Stromal cell of bone marrow (primary cell): ENCODE measurements at places on chromosomes 7 and 10.

GRCh38 chr10:26728957-26729356, 31.5 kb downstream of the PDSS1 start:
- no peak for DNase-seq

GRCh38 chr7:126931581-126931980, 321.2 kb downstream of the GRM8 start:
- no peak for DNase-seq

- no peak for DNase-seq
These were observed 153.2 kb downstream of the CDH23 start for GRCh38 chr10:71549766-71550533.

DNA sequence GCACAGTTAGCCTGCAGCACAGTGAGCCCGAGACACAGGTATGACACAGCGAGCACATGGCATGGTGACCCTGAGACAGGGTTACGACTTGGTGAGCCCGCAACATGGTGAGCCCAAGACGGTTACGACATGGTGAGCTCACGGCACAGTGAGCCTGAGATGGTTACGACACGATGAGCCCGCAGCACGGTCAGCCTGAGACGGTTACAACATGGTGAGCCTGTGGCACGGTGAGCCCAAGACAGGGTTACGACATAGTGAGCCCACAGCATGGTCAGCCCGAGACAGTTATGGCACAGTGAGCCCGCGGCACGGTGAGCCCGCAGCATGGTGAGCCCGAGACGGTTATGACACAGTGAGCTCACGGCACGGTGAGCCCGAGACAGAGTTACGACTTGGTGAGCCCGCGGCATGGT, 156.1 kb downstream of the MAD1L1 start:
- DNase-seq, result no peak

DNA sequence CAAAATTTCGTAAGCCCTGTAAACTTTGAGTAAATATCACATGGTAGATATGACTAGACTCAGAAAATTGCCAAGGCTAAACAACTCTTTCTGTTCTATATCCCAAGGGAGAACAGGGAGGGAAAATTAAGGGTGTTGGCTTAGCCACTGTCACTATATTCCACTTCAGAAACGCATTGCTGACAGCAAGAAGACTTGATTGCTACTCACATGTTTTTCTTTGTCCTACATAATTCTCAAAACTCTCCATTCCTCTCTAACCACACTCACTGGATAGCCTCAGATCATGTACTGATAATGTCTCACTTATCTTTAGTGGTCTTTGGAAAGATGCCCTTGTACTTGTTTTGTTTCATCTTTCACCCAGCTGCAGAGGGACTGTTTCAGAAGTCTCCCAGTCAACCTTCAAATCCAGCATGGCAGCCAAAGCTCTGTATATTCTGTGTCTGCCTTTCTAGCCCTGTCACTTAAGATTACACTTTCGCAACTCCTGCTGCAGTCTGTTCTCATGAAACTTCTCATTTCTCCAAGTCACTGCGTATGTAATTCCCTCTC, 582.4 kb upstream of the FZD8 start:
- DNase-seq, result peak; percentile 42

GRCh38 chr10:94916423-94916822, 22.0 kb upstream of the CYP2C9 start:
- DNase-seq, result no peak

DNA sequence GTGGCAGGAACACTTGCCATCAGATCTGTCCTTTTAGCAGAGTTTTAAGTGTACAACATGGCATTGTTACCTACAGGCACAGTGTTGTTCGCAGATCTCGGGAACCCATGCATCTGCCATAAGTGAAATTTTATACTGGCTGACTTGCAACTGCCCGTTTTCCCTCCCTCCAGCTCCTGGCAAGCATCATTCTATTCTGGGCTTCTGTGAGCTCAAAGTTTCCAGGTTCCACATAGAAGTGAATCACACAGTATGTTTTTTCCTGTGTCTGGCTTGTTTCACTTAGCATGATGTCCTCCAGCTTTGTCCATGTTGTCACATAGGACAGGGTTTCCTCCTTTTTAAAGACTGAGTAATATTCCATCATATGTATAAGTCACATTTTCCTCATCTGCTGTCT, 56.6 kb downstream of the C10orf143 start:
- DNase-seq, result peak; percentile 38

- no peak for DNase-seq
These were observed 4.3 kb upstream of the NEUROG3 start for GRCh38 chr10:69577268-69578232.

GRCh38 chr10:20993389-20993788, 96.3 kb upstream of the NEBL start:
- DNase-seq, result no peak

DNA sequence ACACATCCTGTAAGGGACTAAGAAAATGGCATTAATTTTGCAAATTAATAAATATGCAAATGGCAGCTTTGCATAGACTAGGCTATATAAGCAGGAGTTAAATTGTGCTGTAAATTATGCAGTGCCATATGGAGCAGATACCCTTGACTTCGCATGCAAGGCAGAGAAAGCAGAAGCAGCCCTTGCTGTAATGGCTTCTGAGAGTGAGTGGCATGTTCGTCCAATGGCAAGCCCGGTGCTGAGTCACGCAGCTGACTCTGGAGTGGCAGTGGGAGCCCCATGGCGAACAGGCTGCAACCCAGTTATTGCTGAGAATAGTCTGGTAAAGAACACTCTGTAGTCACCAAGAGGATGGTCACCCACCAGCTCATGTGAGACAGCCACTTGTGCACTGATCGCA, 1186.5 kb downstream of the TYW1 start:
- DNase-seq, result no peak

DNA sequence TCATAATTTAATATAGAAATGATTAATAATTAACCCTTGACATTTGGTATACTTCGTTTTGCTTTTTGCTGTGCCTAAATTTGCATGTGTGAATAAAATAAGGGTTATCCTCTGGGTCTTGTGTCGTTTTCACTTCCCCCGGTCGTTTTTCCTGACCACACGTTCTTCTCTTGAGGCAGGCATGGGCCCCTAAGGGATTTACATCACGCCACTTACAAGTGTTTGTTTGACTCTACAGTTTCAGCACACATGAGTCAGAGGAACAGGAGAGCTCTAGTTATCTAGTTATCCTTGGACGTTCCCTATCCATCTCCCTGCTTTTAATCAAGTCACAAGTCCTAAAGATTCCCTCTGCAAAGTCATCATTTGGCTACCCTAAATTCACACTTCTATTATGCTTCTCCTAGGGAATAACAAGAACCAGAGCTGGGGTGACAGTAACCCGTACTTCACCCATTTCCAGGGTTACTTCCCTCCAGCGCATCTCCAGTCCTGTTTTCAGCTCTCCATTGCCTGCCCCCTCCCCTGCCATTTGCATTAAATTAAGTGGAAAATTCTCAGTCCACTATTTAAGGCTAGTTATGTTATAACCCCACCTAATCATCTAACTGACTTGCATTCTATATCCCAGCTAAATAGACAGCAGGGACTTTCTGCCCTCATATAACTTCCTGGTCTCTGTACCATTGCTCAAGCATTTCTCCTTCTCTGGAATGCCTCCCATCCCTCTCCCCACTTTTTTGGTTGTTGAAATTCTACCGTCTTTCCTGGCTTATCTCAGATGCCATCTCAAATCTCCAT, 206.9 kb downstream of the PTEN start:
- peak; percentile 63 for DNase-seq

- no peak for DNase-seq
These were observed 1.1 kb upstream of the ZNF503 start for GRCh38 chr10:75402486-75403143.

DNA sequence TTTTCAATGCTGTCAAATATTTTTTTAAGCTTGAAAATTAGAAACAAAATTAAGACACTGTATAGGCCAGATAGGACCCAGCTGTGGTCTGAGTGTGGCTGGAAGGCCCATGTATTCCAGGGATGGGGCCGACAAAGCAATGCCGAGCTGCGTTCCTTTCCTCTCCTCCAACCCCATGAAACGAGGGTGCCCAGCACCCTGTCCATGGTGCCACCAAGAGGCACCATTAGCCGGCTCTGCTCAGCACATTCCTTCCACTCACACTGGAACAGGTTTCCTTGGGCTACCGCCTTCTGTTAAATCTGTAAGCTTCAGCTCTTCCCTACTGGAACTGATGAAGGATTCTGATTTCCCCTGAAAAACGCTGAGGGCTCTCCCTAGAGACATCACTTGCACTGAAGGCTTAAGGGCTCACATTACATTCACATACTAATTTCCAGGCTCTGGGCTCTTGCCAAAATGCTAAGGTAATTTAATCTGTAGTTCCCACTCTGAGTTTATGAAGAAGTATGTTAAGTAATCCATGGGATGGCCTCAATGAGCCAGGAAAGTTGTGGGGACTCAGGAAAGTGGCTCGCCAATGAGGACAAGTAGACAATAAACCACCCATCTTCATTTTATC, 73.7 kb upstream of the CAMK2B start:
- peak; percentile 20 for DNase-seq

DNA sequence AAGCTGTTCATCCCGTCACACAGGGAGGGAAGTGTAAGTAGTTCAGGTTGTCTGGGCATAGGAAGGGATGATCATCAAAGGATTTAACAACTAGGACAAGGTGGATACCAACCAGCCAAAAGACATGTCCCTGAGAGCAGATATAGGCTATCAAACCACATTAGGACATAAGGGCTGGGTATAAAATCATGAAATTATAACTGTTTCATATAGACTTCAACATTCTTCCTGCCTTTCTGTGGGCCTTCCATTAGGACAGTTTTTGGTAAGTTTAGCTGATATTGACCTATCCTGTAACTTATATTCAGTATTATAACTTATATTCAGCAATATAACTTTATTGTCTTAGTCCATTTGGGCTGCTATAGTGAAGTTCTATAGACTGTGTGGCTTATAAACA, 190.9 kb downstream of the PAXIP1 start:
- DNase-seq, result no peak

GRCh38 chr7:27616914-27617548, 45.7 kb downstream of the HIBADH start:
- DNase-seq, result no peak

- DNase-seq, result no peak
These were observed 118.6 kb upstream of the PRSS58 start for GRCh38 chr7:142376356-142376997.

DNA sequence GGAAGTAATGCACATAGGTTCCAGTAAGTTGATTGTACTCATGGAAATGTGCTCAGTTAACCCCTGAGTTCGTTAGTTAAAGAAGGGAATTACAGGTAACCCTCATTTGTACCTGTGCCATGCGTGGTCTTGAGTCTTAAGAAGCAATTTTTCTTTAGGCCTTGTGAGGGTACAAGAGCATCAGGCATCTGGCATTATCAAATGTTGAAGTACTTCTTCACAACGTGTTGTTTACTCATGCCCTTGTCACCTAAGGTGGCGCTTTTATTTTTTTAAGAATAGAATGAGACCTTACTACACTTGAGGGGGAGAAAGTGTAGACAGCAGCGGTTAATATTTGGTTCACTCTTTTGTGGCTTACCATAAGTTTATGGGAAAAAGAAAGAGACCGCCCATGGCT, 167.1 kb downstream of the VTI1A start:
- DNase-seq, result no peak

GRCh38 chr7:119724041-119724792, 548.8 kb upstream of the KCND2 start:
- DNase-seq, result no peak

GRCh38 chr10:121558238-121558637, 40.0 kb downstream of the FGFR2 start:
- DNase-seq, result no peak

- DNase-seq, result no peak
These were observed 20.3 kb downstream of the TSPAN12 start for GRCh38 chr7:120837599-120837998.

DNA sequence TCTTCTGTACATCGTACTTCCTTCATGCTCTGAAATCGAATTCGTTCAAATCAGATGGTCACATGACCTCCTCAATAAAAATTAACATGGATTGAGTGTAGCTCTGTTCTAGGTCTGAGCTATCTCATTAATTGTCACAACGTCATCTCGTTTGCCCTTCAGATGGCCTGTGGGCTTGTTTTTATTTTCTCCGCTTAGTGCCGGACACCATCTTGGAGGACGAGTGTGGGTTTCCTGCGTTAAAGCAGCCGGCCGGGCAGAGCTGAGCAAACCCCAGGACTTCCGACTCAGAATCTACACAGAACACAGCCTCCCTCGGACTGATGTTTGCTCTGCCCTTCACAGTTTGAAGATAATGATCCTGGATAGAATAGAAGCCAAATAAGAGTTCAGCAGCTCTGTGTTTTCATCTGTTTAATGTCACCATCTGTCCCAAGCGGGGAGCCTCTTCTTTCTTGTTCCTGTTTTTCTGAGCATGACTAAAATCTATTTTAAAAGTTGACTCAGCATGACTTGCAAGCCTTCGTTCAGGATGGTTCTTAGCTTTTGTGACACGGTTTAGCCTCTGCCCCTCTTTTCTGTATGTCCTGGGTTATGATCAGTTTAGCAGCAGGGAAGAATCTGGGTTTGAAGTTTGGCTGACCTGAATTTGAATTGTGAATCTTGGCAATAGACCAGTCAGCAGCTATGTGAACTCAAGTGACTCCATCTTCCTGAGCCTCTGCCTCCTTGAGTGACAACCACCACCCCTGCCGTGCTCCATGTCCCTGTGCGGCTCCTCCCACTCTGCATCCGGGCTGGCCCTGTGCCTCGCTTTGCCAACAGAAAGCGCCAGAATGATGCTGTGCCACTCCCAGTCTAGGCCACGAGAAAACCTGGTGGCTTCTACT, 30.6 kb upstream of the GALNTL5 start:
- no peak for DNase-seq

DNA sequence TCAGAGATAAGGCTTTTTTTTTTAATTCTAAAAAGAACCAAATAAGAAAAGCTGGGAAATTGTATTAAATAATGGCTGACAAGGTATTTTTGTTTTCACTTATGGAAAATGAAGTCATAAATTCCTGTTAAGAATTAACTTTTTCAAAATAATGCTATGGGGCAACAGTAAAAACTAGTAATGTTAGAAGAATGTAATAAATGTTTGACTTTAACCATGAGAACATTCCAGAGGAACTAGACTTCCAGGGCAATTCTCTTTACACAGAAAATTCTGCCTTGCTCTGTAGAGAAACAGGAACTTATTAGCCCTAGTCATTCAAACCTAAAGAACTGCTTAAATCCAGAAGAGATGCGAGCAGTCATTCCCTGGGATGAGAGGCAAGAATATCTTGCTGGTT, 571.1 kb downstream of the IPMK start:
- peak; percentile 73 for DNase-seq

DNA sequence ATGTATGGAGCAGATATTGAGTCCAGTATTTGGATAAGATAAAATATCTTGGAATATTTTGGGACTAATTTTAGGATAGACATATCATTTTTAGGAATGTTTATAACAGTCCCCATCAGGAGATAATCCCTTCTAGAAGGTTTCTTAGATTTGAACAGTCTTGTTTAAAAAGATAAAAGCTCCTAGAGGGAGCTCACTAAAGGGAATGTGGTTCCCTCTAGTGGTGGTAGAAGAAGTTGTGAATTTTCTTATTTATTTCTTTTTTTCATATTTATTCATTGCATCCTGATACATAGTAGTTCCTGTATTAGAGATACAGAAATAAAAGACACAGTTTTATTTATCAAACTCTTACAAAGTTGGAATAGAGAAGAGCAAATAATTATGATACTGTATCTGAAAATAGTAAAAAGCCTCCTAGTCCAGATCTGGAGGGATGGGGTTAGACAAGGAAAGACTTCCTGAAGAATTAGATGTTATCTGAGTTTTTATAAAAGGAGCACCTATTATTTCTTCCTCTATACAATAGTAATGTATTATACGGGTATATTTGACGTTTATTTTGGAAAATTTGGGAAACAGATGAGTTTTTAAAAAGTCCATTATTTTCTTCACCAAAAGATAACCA, 24.5 kb upstream of the KLF14 start:
- peak; percentile 36 for DNase-seq

- DNase-seq, result no peak
These were observed 22.7 kb downstream of the MACC1 start for GRCh38 chr7:20194343-20194995.

GRCh38 chr10:132676193-132676891, 109.6 kb downstream of the NKX6-2 start:
- DNase-seq, result no peak
